ENCODE measurements at places on chromosomes 4 and X. TPM values are rescaled to one million over a fixed set of nuclear protein-coding genes. Genes with fewer than 3 reads are reported as not detected.

Gene PNMA6A
- total RNA-seq = 0.39 TPM

Gene RENBP
- 8.1 TPM for total RNA-seq

Gene NPY5R
- total RNA-seq = not detected

Gene SCRG1
- total RNA-seq = not detected

Gene MTTP
- total RNA-seq = 0.25 TPM

Gene TMEM47
- total RNA-seq = not detected

Gene SCML2
- total RNA-seq = 3.1 TPM

Gene CDK16
- 62.7 TPM for total RNA-seq

Gene USP17L22
- not detected for total RNA-seq

Gene MAP7D2
- 0.44 TPM for total RNA-seq

Gene PHOX2B
- total RNA-seq = not detected

Gene GRIA2
- not detected for total RNA-seq

Gene RNF175
- total RNA-seq = 0.57 TPM

Gene UGT2B7
- not detected for total RNA-seq

Gene MORC4
- 9.8 TPM for total RNA-seq

Gene GRIPAP1
- total RNA-seq = 63.3 TPM
